ENCODE measurements at places on chromosomes 2 and 18.

- no peak for DNase-seq
Measured at GRCh38 chr2:30421026-30421603, 25.9 kb upstream of the LCLAT1 start.

DNA sequence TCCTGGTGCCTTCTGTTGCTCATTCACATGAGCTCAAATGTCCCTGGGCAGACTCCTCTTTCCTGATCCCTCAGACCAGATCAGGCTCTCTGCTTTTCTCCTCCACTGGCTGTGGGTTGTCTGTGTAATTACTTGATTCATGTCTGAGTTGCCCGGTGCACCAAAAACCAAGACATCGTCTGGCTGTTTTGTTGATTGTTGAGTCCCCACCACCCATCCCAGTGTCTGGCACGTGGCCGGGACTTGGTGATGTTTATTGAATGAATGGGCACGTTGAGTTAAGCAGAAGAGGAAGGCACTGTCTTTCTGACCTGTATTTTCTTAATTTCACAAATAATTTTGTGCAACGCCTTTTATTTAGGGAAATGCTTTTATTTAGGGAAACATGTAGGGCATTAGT is 499.1 kb upstream of the HS6ST1 start:
- no peak for DNase-seq

- no peak for DNase-seq
Measured at GRCh38 chr2:190505696-190506095, 28.8 kb downstream of the NEMP2 start.

- DNase-seq, result no peak
Measured at GRCh38 chr18:76373297-76373696, 121.7 kb downstream of the ZNF516 start.

GRCh38 chr2:17757321-17757720 is 3.4 kb downstream of the GEN1 start:
- no peak for DNase-seq

GRCh38 chr18:42442656-42443055 is 487.6 kb downstream of the PIK3C3 start:
- no peak for DNase-seq

GRCh38 chr2:221364672-221365071 is 207.4 kb downstream of the EPHA4 start:
- DNase-seq, result no peak

DNA sequence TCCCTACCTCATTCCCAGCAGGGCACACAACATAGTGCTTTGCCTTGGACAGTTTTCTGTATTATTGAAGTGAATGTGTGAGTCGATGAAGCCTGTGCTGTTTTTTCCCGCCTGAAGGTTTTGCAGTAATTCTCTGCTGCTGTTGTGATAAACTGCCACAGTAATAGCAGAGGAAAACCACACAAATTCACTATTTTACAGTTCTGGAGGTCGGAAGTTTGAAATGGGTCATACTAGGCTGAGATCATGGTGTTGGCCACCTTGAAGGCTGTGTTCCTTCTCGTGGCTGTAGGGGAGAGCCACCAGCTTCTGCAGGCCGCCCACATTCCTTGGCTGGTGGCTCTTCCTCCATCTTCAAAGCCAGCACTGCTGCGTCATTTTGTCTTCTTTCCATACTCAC is 678 bp upstream of the SLC16A14 start:
- no peak for DNase-seq

- no peak for DNase-seq
Measured at GRCh38 chr2:48397281-48397680, 132.7 kb upstream of the STON1 start.

- no peak for DNase-seq
Measured at GRCh38 chr2:23375448-23375847, 9.5 kb upstream of the KLHL29 start.

All from activated CD4-positive, CD25-positive, alpha-beta regulatory T cell (primary cell).